COR-L47 (cell line): ENCODE measurements at places on chromosomes 7 and 10.

DNA sequence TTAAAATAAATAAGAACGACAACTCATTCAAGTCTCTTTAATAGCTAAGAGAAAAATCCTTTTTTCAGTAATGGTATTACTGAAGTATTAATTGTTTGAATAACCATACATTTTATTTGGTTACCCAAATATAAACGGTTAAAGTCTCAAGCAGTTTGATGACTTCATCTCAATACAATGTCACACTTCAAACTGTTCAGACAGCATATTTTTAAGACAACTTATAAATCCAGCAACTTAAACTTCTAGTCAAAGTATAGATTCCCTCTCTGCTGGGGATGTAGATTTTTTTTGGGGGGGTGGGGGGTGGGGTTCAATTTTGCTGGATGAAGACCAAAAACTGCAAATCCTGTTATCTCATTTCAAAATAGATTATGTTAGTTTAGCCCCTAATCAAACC lies 42.0 kb downstream of the GNA12 start:
- DNase-seq: no peak

DNA sequence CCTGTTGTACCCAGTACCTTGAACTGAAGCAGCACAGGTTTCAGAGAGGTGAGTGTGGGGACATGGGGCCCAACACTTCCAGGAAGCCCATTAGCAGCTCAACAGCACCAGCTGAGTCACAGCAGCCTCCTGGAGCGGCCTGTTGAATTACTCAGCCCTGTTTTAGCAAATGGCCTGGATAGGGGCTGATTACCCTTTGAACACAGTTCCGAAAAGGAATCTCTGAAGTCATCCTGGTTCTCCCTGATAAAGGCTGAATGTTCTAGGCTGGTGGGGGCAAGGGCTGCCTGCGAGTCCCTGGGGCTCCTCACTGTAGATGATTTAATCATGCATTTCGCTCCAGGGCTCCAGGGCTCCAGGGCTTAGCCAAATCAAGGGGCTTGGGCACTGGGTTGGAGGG lies 287.5 kb downstream of the GRID1 start:
- DNase-seq: no peak

GRCh38 chr10:96509017-96509641 lies 4.6 kb downstream of the TLL2 start:
- DNase-seq: no peak

- DNase-seq: no peak
Observed at GRCh38 chr10:85311613-85312337, 983.4 kb downstream of the CCSER2 start.

- DNase-seq: no peak
Observed at GRCh38 chr7:27277628-27278027, 35.0 kb downstream of the EVX1 start.

- DNase-seq: no peak
Observed at GRCh38 chr7:109950821-109951564, 1139.9 kb upstream of the LRRN3 start.

DNA sequence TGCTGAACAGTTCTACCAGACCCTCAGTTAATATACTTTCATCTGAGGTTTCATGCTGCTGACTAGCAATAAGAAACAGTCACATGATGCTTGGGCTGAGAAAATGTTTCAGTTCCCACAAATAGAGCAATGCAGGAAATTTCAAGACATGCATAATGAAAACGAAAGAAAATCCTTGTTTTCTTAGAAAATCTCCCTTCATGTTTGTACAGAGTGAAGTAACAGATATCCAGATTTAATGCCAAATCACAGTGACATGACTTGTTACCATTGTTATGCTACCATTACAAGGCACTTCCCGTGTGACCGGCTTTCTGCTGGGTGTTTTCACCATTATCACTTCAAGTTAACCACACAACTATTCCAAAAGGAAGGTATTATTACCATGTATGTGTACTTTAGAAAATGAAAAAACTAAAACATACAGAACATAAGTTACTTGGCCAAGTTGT lies 121.7 kb downstream of the DOCK4 start:
- no peak for DNase-seq

- DNase-seq: peak; percentile 2
Observed at GRCh38 chr7:146375170-146375569, 258.6 kb downstream of the CNTNAP2 start.
